ENCODE measurements at places on chromosomes 1 and 21. TPM values are rescaled to one million over a fixed set of nuclear protein-coding genes. Genes with fewer than 3 reads are reported as not detected.

Gene PTPN7
- not detected for total RNA-seq

Gene DIRAS3
- 8.8 TPM for total RNA-seq

Gene SLC44A3
- 2.2 TPM for total RNA-seq

Gene MATN1
- total RNA-seq, result not detected

Gene TMPRSS15
- total RNA-seq, result not detected

Gene S100A13
- total RNA-seq, result 57.6 TPM

Gene COL11A1
- total RNA-seq, result 2.5 TPM

Gene TAS1R1
- total RNA-seq, result 0.20 TPM

Gene OVAAL
- total RNA-seq, result not detected

Gene FRRS1
- 10.0 TPM for total RNA-seq

Gene TRABD2B
- 0.59 TPM for total RNA-seq

Gene IFI44L
- total RNA-seq, result 3.8 TPM

Gene PRR9
- total RNA-seq, result 0.23 TPM

Gene TMEM125
- total RNA-seq, result not detected

Gene SRP9
- total RNA-seq, result 219 TPM

Gene PADI2
- 0.53 TPM for total RNA-seq

Gene WNT2B
- total RNA-seq, result 4.7 TPM

Gene CGN
- not detected for total RNA-seq

Gene MCOLN2
- 0.85 TPM for total RNA-seq

Gene CADM3
- total RNA-seq, result 0.33 TPM

Gene SIM2
- 0.13 TPM for total RNA-seq

Gene CACNA1E
- total RNA-seq, result 0.03 TPM

Gene CD1D
- total RNA-seq, result 0.59 TPM

Gene TEX38
- total RNA-seq, result not detected

Gene C8B
- total RNA-seq, result not detected

Gene LIN28A
- total RNA-seq, result not detected

Gene U2AF1
- 17.7 TPM for total RNA-seq

All from smooth muscle cell of the pulmonary artery (primary cell).